Temporal lobe (tissue), 4 donors: ENCODE measurements at places on chromosomes 2 and 18. TPM values are rescaled to one million over a fixed set of nuclear protein-coding genes. Genes with fewer than 3 reads are reported as not detected.

The CELF4 gene
- total RNA-seq: 50.9 TPM

The NYAP2 gene
- total RNA-seq: 12.5 TPM

The CDH19 gene
- total RNA-seq: 0.25 TPM

The VWA3B gene
- total RNA-seq: 0.98 TPM

The ACTG2 gene
- total RNA-seq: 0.98 TPM

The DES gene
- 0.49 TPM for total RNA-seq

The CCL20 gene
- not detected for total RNA-seq

The SLC14A1 gene
- 1.7 TPM for total RNA-seq

The ABCG8 gene
- total RNA-seq: 0.74 TPM

The KCNS3 gene
- total RNA-seq: 1.7 TPM

The RRM2 gene
- total RNA-seq: 4.4 TPM
